ENCODE measurements at places on chromosomes 12 and 14. TPM values are rescaled to one million over a fixed set of nuclear protein-coding genes. Genes with fewer than 3 reads are reported as not detected.

Gene CCDC60
- total RNA-seq, result not detected

Gene NEUROD4
- not detected for total RNA-seq

Gene PIANP
- not detected for total RNA-seq

Gene OTOGL
- total RNA-seq, result not detected

Gene SDSL
- 0.25 TPM for total RNA-seq
